Left ventricle myocardium superior (tissue), 1 donor: ENCODE measurements at places on chromosomes 12 and 14. TPM values are rescaled to one million over a fixed set of nuclear protein-coding genes. Genes with fewer than 3 reads are reported as not detected.

DNA sequence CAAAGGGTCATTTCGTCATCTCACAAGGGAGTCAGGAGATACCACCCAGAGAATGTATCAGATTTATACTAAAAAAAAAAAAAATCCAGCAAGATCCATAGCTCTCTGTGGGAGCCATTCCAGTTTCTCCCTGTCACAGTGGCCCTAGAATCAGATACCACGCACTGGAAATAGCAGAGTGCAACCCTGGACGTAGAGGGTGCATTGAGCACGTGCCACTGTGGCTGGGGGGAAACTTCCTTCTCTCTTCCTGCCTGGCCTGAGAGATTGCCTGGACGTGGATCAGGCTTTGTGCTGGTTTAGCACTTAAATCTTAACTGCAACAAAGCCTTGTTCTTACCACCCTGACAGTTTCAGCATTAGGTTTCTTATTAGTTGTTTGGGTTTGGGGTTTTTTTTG lies 124.3 kb downstream of the FBXL14 start:
- no peak for DNase-seq

GRCh38 chr12:30517320-30517719 lies 178.3 kb downstream of the IPO8 start:
- no peak for DNase-seq

GRCh38 chr14:72924337-72924736 lies 1.9 kb upstream of the DCAF4 start:
- DNase-seq: peak; percentile 85

GRCh38 chr12:1777798-1778197 lies 42.6 kb upstream of the LRTM2 start:
- DNase-seq: no peak

- DNase-seq: no peak
Measured at GRCh38 chr14:84751745-84752144, 778.2 kb upstream of the FLRT2 start.

GRCh38 chr12:103626498-103626897 lies 39.4 kb downstream of the STAB2 start:
- DNase-seq: peak; percentile 52

- DNase-seq: no peak
Measured at GRCh38 chr12:49696723-49697122, 10.5 kb downstream of the FMNL3 start.

- DNase-seq: peak; percentile 50
Measured at GRCh38 chr14:89466944-89467343, 49.9 kb upstream of the FOXN3 start.

GRCh38 chr14:72254202-72254936 lies 322.1 kb downstream of the RGS6 start:
- DNase-seq: no peak

Gene MORN3
- not detected for total RNA-seq

Gene OTUB2
- total RNA-seq: 0.52 TPM

Gene MED13L
- total RNA-seq: 64.0 TPM

Gene LMNTD1
- total RNA-seq: not detected

Gene SERPINA9
- not detected for total RNA-seq

Gene KRT73
- total RNA-seq: not detected

Gene RPS6KA5
- 11.9 TPM for total RNA-seq

Gene COX8C
- total RNA-seq: 0.55 TPM
